ENCODE measurements at places on chromosomes 5 and 9.
A peak's percentile ranks its signal among the peaks of the same experiment; 100 is the strongest.

- no peak for DNase-seq
Observed at GRCh38 chr5:156920861-156921431, 42.1 kb downstream of the TIMD4 start.

DNA sequence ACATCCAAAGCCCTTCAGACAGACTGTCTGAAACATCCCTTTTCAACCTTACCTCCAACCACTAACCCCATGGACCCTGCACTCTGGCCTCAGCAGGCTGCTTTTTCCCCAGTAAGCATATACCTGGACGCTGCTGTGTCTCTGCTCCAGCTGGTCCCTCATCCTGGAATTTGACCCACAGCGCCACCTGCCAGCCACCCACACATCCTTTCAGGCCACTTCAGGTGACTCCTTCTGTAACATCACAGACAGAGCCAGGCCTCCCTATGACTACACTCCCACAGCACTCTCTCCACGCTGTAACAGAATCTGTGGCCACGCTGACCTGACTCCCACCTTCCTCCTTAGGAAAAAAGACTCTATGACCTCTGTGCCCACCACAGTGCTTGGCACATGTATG lies 3.4 kb downstream of the MGAT1 start:
- no peak for DNase-seq

DNA sequence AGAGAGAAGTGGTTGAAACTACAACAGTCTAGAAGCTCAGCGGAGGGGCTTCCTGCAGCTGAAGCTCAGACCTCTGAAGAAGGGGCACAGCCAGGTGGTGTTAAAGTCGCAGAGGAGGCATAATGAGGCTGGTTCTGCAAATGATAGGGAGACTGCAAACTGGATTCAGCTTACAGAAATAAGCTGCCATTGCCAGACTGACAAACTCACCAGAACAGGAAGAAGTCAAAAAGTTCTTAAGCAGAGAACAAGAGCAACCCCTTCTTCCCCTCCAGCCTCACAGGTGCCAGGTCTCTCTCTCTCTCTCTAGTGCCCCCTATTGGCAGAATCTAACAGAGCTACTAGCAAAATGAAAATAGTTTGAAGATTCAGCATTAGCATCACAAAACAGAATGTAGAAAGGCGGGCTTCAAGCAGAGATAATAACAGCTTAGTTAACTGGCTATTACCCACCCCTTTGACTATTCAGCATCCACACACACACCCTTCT lies 76.7 kb downstream of the GRAMD2B start:
- peak; percentile 15 for DNase-seq

GRCh38 chr5:112975721-112976431 lies 722 bp upstream of the DCP2 start:
- DNase-seq, result peak; percentile 3

- DNase-seq, result no peak
Observed at GRCh38 chr9:96100385-96101300, 201.3 kb downstream of the HSD17B3 start.

DNA sequence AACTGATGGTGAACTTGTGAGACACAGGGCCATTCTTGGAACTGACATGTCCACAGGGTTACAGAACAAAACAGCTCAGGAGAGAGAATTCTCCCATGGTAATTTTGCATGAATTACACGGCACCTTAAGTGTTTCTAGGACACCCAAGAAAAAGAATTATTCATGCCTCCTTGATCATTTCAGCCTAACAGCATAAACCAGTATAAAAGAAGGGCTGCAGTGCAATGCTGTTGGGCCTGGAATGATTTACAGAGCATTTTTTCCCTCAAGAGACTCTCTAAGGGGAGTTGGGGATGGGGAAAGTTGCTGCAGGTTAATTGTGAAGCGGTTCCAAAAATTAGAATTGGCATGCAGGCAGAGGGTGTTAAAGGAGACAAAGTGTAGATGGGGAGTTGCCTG lies 136.4 kb upstream of the FBXL7 start:
- DNase-seq, result no peak

DNA sequence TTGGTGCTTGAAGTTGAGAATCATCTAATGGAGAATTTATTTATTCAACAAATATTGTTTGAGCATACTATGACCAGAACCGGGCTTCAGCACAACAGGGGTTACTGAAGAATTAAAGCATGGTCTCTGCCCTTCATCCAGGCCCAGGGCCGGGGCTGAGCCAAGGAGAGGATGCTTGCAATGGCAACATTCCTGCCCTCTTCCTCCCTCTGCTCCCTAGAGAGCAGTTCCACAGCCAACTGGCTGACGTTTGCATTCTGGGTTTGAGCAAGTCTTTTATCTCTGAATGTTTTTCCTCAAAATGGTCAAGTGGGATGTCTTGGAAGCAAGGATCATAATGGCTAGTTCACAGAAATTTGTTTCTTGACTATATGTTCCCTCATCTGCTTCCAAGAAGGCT lies 80.7 kb downstream of the GLDC start:
- DNase-seq, result no peak

DNA sequence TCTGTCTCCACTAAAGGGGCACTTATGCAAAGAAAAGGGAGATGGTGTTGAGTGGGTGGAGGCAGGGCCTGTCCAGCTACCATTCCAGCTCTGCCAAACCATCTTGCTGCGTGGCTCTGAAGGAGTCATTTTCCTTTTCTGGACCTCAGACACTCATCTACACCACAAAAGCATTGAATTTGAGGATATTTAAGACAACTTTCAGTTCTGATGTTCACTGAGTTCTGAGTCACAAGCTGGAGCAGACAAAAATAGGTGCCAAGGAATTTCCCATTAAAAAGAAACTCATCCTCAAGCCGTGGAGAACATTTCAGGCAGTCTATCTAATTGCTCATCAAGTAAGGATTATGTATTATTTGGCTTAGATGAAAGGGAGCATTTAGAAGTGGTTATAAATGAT lies 195.0 kb upstream of the TBC1D2 start:
- DNase-seq, result no peak

DNA sequence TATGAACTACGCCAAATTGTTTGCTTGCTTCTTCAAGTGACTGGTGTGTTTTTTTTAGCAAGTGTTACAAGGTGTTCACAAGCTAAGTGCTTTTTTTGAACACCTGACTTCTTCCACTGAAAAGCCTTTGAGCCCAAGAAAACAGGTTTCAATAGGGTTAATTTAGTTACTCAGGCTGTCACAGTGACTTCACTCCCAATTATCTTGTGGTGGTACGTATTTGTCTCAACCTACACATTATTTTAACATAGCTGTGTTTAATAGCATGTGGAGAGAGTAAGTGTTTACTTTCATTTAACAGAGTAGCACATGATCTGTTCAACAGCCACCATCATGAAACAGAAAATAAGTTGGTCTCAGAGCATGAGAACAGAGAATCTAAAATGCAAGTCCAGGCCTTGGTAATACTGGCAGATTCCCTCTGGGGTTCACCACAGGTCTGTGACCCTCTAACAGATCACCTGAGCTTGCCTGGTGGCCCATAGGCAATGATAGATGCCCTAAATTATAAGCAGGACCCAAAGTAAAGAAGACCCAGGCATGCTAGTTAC lies 267.7 kb upstream of the SMARCA2 start:
- no peak for DNase-seq

DNA sequence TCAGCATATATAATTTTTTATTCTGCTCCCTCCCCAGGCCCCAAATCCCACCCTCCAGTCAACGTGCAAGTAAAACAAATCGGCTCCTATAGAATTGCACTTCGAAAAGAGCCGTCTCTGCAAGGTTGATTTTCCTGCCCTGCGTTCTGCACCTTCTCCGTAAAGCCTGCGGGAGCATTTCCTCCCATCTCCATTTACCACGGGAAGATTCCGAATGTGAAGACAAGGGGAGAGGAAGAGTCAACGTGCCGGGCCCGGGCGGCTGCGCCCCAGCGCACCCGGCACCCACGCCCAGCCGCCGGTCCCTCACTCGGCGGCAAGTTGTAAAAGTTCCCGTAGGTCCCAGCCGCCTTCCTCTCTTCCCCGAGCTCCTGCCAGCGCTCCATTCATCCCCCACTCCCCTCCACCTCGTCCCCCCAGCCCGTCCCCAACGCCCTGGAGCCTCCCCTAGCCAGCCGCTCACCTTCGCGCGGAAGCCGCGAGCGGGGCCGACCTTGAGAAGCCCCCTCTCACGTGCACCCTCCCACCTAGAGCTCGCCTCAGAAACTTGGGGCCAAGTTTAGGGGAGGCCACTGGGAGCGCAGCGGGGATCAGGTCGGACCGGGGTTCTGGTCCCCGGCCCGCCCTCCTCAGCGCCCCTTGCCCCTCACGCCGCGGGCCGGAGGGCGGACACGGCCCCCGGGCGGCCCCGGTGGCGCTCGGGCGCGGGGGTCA lies 431 bp downstream of the BNC2 start:
- DNase-seq, result no peak

GRCh38 chr5:132003170-132003744 lies 8.2 kb downstream of the ACSL6 start:
- no peak for DNase-seq

- no peak for DNase-seq
Observed at GRCh38 chr5:96229188-96229587, 203.9 kb downstream of the PCSK1 start.

DNA sequence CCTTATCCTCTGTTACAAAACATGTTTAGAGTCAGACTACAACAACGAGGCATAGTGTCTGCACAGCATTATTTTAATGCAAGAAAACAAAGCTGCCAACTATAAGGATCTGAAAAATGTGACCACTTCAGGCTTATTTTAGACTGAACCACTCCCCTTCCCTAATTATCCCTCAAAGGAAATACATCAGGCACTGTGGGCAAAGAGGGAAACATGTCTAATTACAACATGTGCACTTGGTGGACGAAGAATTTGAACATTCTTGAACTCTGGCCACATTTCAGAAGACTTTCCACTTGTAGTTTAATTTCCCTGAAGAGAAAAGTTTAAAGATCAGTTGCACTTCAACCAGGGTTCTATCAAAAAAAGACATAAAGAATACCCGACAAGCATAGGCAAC lies 3.8 kb downstream of the MTMR12 start:
- no peak for DNase-seq

DNA sequence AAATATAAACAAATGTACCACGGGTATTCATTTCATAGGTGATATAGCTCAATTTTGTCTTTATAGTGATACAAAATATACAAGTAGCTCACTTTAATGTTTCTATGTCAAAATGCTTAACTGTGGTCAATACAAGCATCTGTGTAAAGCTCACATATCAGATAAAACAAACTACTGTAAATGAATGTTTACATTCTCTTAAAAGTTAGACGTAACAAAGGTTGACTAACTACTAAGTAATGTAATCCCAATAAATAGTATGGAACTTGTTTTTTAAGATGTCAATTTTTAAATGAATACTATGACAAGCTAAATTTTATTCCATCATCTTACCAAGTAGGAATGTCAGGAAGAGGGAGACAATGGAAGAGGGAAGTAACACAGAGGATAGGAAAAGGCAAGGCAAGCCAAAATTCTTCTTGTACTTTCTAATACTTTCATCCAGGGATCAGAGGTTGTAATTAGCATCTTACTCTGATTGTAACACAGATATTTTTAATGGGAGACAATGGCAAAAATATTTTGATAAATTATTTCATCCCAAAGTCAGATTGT lies 105.5 kb downstream of the STRBP start:
- DNase-seq, result no peak

DNA sequence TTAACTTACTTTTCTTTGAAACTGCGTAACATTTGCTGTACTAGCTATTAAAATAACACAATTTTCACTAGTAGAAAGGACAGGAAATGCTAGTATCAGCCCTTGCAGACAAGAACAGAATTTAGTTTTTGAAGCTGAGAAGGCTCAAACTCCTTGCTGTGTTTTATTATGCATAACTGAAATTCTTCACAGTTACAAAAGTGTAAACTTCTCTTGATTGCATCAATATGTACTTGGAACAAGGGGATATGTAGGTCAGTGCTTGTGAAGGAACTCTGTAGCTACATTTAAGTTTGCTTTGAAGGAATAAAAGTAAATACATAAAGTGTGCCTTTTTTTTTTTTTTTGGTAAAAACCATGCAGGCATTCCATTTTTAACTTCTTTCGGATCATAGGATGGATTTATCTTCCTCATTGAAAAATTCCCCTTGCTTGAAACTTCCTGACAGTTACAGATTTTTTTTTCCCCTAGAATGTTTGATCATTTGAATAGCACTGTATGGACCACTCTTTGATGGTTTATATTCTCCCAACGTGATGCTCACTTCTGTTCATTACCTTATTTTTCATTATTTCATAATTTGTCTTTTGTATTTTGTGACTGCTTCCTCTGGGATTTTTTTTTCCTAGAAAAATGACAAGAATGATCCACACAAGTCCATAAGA lies 94.9 kb upstream of the DAB2 start:
- no peak for DNase-seq

DNA sequence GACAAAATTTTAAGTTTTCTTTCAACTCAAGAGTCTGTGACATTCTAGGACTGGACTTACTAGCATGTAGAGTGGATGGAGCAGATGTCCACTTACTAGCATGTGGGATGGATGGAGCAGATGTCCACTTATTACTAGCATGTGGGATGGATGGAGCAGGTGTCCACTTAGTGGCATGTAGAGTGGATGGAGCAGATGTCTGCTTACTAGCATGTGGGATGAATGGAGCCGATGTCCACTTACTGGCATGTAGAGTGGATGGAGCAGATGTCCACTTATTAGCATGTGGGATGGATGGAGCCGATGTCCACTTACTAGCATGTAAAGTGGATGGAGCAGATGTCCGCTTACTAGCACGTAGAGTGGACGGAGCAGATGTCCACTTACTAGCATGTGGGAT lies 2.4 kb downstream of the SLC36A1 start:
- no peak for DNase-seq

GRCh38 chr9:37820142-37820541 lies 19.5 kb downstream of the DCAF10 start:
- DNase-seq, result no peak

DNA sequence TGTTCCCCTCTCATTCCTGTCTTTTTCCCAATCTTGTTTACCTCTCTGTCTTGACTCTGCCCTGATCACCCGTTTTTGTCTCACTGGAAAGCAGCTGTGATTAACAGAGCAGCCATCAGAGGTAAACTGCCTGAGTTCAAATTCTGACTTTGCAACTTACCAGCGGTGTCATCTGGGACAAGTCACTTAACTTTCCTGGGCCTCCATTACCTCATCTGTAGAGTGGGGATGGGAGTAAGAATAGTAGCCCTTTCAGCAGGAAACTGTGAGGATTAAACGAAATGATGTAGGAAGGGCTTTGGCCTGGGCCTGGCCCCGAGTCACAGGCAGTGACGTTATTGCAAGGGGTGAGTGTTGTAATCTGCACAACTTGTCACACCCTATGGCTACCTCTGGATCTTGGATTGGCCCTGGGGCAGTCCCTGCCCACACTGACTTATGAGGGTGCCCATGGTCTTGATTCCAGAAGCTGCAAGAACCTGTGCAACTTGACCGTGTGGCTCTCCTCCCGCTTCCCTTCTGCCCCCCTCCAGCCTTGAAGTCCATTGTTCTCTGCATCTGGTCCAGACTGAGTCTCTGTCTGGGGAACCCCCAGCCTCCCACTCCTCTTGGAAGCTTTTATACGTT lies 657 bp upstream of the PCDH12 start:
- peak; percentile 58 for DNase-seq

Data from CD4-positive, alpha-beta T cell treated with Interferon alpha-2 for 1 hour (primary cell).